ENCODE measurements at places on chromosomes 11 and 22. TPM values are rescaled to one million over a fixed set of nuclear protein-coding genes. Genes with fewer than 3 reads are reported as not detected.

DNA sequence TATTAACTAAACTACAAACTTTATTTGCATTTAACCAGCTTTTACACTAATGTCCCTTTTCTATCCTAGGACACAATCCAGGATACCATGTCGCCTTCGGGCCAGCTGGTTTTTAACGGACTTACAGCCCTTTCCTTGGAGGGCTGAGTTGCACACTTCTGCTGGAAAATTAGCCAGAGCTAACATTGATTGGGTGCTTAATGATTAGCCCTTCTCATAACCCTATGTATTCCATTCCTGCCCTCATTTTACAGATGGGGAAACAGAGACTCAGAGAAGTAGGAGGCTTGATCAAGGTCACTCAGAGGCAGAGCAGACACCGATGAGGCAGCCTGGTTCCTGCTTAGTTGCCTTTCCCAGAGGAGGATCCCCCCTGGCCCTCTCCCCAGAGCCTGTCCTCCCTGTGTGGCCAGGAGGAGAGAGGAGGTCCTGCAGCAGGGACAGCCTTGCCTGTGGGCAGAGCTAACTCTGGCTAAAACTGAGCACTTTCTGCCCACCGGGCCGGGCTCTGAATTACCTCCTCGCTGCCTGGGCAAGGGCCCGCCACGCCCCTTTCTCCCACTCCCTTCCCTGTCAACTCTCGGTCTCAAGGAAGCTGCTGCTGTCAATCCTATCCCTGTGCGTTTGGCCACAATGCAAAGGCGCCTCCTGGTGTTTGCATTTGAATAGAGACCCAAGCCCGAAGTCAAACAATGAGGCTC lies 59.6 kb upstream of the PAX6 start:
- DNase-seq: peak; percentile 31

- DNase-seq: no peak
Measured at GRCh38 chr11:123255909-123256308, 60.9 kb upstream of the CLMP start.

PSMC3 gene
- total RNA-seq: 169 TPM

BACE1-AS gene
- 5.0 TPM for total RNA-seq

CRYBB3 gene
- not detected for total RNA-seq

DNA sequence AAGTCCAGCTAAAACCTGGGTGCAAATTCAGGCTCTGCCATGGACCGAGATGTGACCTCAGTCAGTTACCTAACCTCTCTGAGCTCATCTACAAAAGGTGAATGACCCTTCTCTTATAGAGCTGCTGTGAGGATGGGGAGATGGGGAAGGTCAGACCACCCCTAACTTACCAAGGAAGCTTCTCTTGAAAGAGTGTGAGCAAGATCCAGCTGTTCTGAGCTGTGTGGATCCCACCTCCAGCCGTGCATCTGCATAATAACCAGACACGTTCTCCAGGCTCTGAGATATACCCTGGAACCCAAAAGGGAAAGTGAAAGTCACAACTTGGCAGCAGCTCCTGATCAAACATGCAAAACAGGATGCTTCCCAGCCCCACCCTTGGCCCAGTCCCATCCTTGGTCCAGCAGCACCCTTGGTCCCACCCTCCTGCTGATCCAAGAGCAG lies at the start of gene APOL3:
TSS of gene APOL3 (minus strand) at position 257 of the 444 bp plus-strand sequence. CDS start 11,700 bp downstream, outside the sequence.
- no peak for DNase-seq

Measured in renal cortical epithelial cell (primary cell).